Pulmonary artery endothelial cell (primary cell): ENCODE measurements at places on chromosomes 2 and 18. TPM values are rescaled to one million over a fixed set of nuclear protein-coding genes. Genes with fewer than 3 reads are reported as not detected.

DNA sequence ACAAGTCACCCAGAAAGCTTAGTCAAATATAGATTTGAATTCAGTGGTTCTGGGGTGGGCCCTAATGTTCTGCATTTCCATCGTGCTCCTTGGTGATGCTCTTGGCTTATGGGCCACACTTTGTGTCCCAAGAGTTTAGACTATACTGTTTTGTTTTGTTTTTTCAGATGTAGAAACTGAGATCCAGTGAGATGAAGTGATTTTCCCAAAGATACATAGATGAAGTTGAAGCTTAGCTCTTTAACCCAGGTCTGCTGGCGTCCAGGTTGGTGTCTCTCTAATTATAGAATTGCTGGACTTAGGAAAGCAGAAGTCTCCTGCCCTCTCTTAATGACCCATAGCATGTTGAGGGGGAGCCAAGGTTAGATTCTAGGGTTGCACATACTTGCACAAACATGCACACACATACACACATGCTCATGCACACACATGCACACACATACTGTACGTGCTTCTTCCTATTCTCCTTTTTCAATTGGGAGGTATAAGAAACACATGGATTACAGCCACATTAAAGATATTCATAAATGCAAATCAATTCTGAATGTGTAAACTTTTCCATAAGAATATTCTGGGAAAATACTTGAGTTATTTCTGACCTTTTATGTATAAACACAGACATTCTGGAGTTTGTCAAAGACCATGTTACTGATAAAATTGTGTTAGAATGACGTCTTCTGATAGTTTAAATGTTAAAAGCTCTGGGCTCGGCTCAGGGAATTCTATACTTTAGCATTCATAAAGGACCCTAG, 41.3 kb upstream of the IL1R1 start:
- no peak for DNase-seq

- DNase-seq, result no peak
Measured at GRCh38 chr2:122098306-122098705, 342.9 kb downstream of the TSN start.

- no peak for DNase-seq
Measured at GRCh38 chr2:202100176-202100575, 27.1 kb downstream of the KIAA2012 start.

DNA sequence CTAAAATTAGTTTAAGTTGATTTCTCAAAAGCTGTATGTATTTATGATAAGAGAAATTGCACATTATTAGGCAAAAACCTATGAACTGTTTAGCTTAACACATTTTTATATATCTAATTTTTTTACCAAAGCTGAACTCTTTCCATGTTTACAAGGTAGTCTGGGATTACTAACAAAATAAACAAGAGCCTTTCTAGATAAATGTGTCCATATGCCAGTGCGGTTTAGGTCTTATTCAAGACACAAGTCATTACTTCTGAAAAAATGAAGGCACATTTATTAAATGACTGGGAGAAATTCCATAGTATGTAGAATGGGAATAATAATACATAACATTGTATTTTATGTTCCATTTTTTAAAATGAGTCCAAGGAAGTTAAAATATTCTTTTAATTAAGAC, 82.0 kb downstream of the DPP4 start:
- no peak for DNase-seq

G6PC2 gene
- not detected in 2 replicates for total RNA-seq

- no peak for DNase-seq
Measured at GRCh38 chr18:33875029-33875565, 297.1 kb downstream of the ASXL3 start.

DNA sequence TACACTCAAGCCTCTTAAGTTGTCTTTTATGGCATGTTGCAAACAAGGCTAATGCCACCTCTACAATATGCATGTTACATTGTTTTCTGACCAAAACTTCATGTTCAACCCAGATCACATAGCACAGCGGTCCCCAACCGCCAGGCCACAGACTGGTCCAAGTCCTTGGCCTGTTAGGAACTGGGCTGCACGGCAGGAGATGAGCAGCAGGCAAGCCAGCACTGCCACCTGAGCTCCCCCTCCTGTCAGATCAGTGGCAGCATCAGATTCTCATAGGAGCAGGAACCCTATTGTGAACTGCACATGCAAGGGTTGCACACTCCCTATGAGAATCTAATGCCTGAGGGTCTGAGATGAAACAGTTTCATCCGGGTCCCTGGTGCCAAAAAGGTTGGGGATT, 324.8 kb upstream of the CHAC2 start:
- no peak for DNase-seq

- DNase-seq, result no peak
Measured at GRCh38 chr2:200578778-200579177, 7.0 kb upstream of the AOX1 start.
